ENCODE measurements at places on chromosomes 2 and 18. TPM values are rescaled to one million over a fixed set of nuclear protein-coding genes. Genes with fewer than 3 reads are reported as not detected.

- DNase-seq = peak; percentile 69
These were observed 2.5 kb downstream of the CRIM1 start for GRCh38 chr2:36357847-36358659.

DNA sequence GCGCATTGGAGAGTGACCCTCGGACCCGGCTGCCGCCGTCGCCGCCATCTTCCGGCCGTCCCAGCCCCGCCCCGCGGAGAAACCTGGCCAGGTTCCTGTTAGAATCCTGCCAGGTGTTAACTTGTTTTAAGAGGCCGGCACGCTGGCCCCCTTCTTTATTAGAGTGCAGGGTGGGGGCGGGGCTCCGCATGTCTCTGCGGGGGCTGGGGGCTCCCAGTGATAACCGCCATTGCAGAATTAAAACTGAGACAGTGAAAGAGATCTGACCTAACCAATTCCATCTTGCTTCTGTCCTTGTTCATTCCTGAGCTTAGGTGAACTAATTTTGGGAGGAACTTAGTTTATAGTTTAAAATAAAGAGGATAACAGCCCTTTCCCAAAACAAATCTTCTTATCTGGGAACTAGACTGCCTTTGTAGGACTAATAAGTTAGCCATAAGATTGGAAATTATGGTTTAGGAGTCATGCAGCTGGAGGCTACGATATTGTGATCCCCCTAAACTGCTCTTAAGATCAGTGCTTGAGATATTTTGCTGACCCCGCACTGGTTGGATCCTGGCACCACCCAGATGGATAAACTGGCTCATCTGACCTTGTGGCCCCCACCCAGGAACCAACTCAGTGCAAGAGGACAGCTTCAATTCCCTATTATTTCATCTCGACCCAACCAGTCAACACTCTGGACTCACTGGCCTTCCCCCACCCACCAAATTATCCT lies 543 bp upstream of the STARD7 start:
- DNase-seq = no peak

DNA sequence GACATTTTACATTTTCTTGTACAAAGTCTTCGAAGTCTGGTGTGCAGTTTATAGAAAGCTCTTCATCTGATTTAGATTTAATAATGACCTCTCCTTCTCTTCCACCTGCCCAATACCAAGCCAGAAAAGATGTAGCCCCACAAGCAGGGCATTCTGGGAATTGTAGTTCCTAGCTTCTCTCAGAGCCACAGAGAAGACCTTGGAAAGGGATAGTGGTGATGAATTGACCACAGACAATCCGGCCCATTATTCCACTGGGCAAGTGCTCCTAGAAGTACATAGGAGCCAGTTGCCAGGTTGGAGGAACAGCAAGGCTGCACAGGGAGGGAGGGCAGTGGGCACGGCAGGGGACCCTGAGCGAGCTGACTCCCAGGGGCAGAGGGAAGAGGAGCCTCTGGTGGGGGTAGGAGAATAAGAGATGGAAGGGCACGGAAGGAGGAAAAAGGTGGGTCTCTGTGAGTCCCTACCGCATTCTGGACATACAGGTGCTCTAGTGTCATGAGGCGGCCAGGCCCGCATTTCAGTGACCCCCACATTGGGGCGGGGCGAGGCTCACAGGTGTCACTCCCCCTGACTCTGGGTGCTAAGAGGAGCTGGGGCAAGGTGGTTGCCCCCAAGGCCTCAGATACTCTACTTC lies 152.5 kb upstream of the HAAO start:
- DNase-seq = peak; percentile 15

DNA sequence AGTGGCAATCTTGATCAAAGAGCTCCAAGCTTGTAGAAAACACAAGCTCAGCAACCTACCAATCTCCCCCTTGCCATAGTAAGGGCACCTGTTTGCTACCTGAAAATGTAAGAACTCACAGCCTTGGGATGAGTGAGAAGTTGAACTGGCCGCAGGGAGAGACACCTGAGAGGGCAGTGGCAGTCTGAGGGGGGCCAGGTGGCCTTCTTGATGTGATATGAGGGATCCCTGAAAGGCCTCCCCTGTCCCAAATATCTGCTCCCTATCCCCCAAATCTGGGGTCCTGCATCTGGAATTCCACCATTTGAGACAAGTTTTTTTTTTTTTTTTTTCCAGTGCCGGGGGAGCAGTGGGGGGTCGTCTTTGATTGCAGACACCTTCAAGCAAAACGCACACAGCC lies 230.2 kb upstream of the SMAD2 start:
- DNase-seq = no peak

Gene UPP2
- total RNA-seq = not detected

Gene BIRC6
- 60.7 TPM for total RNA-seq

- no peak for DNase-seq
These were observed 18.1 kb downstream of the CYP1B1 start for GRCh38 chr2:38057651-38058410.

DNA sequence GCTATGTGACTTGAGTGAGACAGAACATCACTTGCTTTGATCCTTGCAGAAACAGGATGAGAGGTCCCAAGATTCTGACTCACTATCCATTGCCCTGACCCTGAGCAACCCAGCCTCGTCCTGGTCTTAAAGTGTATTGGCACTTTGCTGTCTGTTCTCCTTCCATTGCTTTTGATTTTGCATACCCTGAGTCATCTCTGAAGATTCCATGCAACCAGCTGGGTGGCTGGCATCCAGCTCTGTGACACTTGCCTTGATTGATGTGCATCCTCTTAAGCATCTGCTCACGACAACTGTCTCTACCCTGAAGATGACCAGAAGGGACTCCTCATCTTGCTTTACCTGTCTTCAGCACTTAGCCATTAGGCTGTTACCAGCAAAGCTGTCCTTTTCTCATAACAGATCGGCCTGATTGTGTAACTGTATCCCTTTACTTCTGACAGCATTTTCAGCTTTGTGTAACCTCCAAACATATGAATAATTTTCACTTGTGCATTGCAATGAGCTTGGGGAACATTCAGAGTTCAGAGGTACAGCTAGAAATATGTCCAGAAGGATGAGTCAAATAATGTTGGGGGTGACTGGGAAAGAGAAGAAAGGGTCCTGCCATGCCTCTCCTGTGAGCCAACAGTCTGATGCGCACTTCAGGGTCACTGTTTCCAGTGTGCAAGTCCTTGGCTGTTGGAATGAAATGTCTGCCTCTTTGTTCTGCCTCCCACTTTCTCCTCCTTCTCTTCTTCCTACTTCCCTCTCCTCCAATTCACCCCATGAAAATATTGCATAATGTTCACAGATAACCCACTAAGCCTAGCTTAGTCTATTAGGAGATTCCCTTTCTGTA lies 249.7 kb upstream of the OSR1 start:
- DNase-seq = no peak

DNA sequence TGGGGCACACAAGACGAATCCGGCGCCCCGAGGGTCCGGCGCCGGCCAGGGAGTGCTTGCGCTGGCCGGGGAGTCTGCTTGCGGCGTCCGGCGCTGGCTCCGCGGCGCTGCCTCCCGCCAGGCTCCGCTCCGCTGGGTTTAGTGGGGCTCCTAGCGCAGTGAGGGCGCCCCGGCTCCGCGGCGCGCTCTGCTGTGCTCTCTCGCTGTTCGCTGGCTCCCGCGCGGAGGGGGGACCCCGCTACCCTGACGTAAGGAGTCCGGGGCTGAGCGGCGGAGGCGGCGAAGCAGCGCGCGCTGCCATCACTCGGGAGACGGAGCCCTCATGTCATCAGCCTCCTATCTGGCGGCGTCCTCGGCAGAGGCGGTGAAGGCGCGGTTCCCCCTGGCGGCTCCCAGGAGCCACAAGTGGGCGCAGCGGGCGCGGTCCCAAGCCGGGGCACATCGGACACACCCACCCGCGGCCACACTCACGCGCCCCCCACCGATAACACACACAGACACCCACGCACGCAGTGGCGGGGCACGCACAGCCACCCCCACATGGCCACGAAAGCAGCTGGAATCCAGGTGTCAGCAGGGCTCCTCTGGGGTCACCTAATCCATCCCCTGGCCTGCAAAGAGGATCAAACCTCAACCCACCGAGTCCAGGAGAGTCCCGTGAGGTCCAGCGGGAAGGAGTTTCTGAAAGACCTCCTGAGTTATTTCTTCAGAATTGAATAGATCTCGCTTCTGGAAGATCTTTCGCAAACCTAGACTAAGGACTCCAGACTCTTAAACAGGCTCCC lies at the start of gene C1QL2:
C1QL2 (minus strand) TSS at position 189 of the 785 bp plus-strand sequence. CDS start 482 bp downstream, outside the sequence.
- no peak for DNase-seq

GRCh38 chr2:200523604-200524003 lies 2.4 kb upstream of the SGO2 start:
- DNase-seq = no peak

Gene KCNG2
- total RNA-seq = not detected

GRCh38 chr2:173159791-173160463 lies 84.3 kb downstream of the MAP3K20 start:
- DNase-seq = peak; percentile 51

Gene TDRD15
- not detected for total RNA-seq

Gene REEP1
- total RNA-seq = 5.9 TPM

Gene NFU1
- total RNA-seq = 38.2 TPM

- DNase-seq = no peak
These were observed 86.6 kb downstream of the SOWAHC start for GRCh38 chr2:109700680-109701274.

Gene FAP
- not detected for total RNA-seq

DNA sequence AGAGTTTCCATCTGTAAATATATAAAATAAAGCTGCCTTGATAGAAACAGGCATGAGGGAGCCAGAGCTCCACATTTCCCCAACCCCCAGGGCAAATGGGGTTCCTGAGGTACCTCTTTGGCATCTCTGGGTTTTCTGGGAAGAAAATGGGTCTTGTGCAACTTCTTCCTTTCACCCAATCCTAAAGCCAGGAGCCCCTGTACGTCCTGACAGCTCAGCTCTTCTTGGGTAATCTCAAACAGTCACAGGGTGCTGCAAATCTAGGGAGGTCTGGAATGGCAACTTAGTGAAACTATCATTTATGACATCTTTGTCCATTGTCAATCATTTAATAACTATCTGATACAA lies 36.6 kb upstream of the STAT1 start:
- no peak for DNase-seq

GRCh38 chr2:88265352-88266303 lies 95.5 kb downstream of the THNSL2 start:
- DNase-seq = peak; percentile 79

DNA sequence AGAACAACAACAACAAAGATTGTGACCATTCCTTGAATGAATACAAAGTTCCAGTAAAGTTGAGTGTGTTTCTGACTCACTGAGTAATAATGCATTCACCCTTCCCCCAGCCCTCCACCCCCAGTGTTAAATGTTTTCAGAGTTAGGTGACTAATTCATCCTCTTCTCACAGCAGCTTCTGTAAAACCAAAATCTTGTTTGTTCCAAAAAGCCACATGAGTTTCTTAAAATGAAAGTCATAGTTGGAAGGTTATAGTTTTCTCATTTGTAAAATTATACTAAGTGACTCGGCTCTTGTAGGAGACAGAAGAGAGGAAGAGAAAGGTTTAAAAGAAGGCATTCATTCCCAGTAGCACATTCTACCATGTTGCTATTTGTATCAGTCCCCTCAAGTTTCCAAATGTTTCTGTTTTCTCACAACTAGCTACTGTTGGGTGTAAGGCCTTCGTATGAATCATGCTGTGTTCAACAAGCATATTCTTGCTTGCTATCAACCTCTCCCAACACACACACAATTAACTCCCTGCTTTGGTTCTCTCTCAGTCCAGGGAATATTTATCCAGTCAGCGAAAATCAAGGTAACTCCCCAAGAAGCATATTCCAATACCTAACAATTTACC lies 75.3 kb downstream of the MBD2 start:
- peak; percentile 63 for DNase-seq

DNA sequence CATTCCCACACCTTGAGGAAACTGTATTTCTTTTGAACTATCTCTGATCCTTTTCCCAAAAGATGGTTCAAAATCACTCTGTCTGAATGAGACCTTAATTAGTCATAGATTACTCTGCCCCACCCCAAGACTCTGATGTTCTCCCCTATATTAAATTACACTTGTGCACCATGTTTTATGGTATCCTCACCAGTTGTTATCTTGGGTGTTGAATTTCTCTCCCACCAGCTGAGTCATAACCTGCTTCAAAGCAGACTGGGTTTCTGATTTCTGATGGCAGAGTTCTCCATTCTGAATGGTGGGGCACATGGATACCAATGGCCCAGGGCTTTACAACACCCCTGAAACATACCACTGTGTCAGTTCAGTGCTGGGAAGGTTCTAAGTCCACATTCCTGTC lies 15.0 kb downstream of the CDH20 start:
- no peak for DNase-seq

GRCh38 chr2:75622929-75623328 lies 23.7 kb upstream of the MRPL19 start:
- no peak for DNase-seq

- no peak for DNase-seq
These were observed 327.1 kb downstream of the NCKAP5 start for GRCh38 chr2:133241224-133241571.

Gene MAP4K4
- total RNA-seq = 62.3 TPM

DNA sequence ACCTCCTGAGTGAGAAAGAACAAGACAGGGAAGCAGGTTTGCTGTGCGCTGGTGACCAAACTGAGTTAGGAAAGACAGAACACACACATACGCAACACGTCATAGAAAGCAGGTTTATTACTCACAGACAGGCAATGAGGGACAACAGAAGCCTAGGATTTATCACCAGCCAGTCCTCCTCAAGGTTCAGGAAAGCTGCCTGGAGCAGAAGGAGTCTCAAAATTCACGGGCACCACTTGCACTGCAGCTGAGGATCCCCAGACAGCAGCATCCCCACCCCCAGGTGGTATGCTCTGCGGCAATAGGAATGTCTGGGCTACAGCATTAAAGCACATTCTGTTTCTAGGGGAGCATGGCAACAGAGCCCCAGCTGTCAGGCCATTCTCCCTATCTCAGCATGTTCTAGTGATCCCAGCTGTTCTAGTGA lies 284.4 kb upstream of the RGPD4 start:
- no peak for DNase-seq

Gene THAP4
- 71.2 TPM for total RNA-seq

Gene RAB6C
- not detected for total RNA-seq

- peak; percentile 54 for DNase-seq
These were observed 118.9 kb downstream of the CCDC102B start for GRCh38 chr18:68916734-68917133.

DNA sequence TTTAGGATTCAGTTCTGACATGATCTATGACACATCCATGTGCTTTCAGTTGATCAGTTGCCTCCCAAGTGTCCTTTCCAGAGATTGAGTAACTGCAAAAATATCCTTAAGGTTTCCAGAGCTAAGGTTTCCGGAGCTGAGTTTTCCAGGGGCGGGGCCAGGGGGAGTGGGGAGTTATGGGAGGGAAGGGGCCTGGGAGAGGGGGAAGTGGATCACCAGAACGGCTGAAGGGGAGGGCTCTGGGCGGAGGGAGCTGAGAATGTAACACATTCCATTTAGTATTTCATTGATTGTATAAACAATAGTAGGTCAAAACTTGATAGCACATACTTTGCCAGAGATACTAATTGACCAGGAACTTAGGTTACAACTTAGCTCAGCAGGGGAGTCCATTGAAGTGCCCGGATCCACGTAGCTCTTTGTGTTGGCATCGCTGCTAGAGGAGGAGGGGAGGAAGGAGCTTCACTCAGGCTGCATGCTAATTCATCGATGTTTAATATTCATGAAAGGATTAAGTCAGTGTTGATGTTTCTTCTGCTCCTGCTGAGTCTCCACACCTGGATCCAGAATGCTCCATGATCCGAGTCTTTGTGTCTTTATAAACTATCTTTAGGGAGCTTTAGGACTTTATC lies 289.8 kb downstream of the ALPK2 start:
- no peak for DNase-seq
